NCI-H1092 (cell line): ENCODE measurements at places on chromosomes 13 and 19.

DNA sequence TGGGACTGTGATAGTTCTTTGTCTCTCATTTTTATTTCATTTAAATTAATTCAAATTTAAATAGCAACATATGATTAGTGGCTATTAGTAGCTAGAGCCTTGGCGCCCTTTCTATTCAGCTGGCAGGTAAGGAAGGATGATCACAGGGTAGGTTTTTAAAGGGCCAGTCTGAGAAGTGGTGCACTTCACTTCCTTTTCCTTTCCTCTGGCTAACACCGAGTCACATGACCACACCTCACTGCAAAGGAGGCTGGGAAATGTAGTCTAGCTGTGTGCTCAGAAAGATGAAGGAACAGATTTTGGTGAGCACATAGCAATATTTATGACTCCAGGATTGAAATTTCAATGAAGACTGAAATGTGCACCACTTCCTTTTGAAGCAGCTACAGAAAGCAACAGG is 128.7 kb downstream of the TSHZ3 start:
- DNase-seq: no peak

GRCh38 chr19:42655748-42656147 is 61.0 kb upstream of the CEACAM8 start:
- DNase-seq: no peak

DNA sequence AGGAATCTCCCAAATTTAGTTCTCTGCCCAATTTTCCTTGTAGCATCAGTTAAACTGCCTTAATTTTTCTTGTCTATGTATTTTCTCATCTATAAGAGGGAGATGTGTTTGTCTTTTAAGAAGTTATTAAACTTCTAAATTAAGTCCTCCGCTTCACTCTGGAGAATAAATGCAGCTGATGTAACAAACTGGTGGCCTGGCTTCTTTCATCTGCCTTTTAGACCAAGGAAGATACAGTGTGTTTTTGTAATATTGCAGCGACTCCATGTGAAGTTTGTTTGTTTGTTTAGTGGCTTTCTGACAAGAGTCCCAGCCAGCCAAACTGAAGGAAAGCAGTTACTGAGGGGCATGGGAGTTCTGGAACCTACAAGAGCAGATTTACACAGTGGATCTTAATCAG is 56.4 kb downstream of the KLF12 start:
- DNase-seq: no peak

GRCh38 chr19:19214892-19215291 is 3.1 kb downstream of the NCAN start:
- DNase-seq: no peak

DNA sequence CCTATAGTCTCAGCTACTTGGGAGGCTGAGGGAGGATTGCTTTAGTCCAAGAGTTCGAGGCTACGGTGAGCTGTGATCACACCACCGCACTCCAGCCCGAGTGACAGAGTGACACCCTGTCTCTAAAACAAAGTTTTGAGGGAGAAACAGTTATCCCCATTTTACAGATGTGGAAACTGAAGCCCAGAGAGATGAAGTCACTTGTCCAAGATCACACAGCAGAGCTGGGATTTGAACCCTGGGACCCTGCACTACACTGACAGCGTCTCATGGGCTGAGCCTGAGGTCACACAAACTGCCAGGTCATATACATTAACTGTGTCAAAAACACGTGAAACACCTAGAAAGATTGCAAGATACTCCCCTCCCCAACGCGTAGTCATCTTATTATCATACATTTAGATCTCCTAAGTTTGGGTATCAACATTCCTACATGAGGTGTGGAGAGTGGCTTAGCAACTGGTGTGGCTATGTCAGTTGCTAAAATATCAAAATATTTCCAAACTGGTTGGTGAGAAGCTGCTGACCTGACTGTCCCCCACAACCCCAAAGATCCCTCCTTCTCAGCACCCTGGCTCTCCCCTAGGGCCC is 8.2 kb downstream of the FCGBP start:
- DNase-seq: no peak

- no peak for DNase-seq
Observed at GRCh38 chr19:35545855-35546381, 492 bp downstream of the TMEM147 start.

GRCh38 chr13:52345048-52345447 is 60.9 kb downstream of the THSD1 start:
- DNase-seq: no peak

GRCh38 chr13:39129213-39129612 is 91.0 kb downstream of the NHLRC3 start:
- DNase-seq: no peak

DNA sequence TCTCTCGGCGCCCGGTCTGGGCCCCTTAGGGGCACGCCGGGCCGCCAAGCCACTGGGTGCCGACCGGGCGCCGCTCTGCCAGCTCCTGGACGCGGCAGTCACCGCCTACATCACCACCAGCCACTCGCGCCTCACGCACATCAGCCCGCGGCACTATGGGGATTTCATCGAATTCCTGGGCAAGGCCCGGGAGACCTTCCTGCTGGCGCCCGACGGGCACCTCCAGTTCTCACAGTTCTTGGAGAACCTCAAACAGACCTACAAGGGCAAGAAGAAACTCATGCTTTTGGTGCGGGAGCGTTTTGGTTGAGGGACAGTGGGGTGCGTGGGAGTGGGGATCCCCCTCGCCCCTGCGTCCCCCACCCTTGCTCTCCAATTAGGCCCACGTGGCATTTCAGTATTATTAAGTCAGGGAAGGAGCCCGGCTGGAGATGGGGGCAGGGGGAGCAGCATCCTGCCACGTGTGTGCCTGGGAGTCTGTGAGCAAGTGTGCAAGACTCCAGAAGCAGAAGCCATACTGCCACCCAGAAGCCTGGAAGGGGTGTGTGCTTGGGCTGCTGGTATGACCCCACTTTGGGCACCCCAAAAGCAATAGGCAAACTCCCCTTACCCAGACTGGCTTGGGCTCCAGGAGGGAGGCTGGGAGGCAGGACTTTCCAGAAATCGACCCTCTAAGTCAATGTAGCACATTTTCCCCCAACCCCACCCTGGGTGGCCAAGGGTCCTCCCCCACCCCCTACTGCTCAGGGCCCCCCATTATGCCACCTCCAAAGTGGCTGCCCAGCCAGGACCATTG is 35.7 kb downstream of the ZSWIM4 start:
- no peak for DNase-seq

DNA sequence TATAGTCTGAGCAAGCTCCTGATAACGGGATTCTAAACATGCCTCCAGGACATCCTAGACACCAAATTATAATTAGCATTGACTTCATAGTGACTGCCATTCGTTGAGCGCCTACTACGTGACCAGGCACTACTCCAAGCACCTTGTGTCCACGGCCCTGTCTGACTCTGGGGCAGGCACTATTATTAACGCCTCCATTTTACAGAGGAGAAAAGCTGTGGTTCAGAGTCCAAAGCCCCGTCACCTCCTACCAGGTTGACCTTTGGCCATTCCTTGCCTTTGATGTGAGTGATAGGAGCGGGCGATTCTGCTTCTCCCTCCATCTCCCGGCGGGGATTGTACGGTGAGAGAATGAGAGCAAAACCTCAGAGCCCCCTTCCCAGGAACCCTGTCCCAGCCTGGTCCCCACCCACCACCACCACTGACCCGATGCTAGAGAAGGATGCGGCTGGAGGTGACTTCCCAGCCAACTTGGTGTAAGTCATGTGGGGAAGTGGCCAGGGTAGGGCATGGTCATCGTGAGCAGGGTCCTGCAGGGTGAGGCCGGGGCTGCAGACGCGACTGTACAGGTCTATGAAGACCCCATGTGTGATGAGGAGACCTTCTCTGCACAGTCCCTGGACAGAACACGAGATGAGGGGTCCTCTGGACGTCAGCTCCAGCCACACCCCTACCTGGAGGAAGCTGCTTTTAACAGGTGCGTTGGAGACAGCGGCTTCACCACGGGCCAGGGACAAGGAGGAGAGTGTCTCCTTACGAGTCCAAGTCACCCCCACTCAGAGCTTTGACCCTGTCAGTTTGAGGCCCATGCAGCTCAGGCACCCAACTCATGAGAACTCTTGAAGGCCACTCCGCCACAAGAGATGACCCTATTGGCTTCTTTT is at the start of gene IGSF23:
Gene IGSF23, plus strand, starts transcription at position 269 of the 884 bp plus-strand sequence. Its CDS starts 83 bp downstream, at position 352.
- DNase-seq: no peak

GRCh38 chr13:110698689-110699088 is 7.2 kb downstream of the CARS2 start:
- no peak for DNase-seq

DNA sequence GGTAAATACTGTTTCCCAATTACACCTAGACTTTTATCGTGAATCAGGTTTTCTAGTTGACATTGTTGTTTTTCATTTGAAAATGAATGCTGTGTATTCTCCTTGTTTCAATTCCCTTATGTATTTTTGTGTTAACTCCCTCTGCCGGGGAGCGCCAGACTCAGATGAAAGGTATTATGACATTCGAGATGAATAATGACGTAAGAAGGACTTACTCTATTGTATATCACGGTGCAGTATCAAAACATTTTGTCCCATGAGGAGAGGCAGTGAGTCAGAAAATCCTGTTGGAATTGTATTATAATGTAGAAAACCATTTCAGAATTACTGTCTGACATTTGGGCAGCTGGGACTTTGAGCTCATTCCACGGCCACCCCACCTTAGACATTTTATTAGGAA is 61.6 kb downstream of the LRCH1 start:
- DNase-seq: no peak

- DNase-seq: peak; percentile 28
Observed at GRCh38 chr13:32426990-32427851, 709 bp downstream of the N4BP2L1 start.

GRCh38 chr13:36880961-36881360 is 39.1 kb downstream of the SMAD9 start:
- DNase-seq: no peak

- DNase-seq: no peak
Observed at GRCh38 chr13:35475960-35476943, at the start of gene MAB21L1. Gene MAB21L1 (minus strand): TSS chr13:35476689. CDS start chr13:35476138, 551 bp downstream.

DNA sequence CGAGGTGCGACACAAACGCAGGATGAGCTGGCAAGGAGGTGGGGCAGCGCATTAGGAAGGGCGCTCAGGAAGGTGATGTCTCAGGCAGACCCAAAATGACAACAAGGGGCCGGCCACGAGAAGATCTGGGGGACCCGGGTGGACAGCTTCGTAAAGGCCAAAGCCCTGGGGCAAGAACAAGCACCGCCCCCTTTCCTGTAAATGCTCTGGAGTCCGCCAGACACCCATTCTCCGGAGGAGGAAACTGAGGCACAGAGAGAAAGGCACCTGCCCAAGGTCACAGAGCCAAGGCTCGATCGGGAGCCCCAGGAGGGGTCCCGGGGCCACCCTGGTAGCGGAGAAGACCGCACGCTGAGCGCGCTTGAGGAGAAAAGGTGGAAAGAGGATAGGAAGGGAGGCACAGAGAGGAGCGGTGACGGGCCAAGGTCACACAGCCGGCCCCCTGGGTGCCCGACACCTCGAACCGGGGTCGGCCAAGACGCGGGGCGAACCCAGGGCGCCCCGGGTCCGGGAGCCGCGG is 571 bp downstream of the SAFB2 start:
- no peak for DNase-seq

DNA sequence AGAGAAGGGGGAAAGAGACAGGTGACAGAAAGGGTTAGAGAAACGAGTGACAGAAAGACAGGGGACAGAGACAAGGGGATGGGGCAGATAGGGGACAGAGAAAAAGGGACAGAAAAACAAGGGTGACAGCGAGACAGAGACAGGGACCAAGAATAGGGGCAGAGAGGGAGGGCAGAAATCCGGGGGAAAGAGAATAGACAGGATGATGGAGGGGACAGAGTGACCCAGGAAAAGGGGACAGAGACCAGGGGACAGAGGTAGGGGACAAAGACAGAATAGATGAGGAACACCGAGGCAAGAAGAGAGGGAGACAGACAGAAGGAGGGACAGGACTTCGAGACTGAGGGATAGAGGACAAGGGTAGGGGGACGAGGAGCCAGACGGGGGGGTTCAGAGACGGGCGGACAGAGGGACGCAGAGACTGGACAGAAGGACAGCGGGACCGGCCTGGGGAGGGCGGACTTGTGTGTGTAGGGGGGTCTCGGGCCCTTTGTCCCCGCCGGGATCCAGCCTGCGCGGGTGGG is 593 bp downstream of the CADM4 start:
- DNase-seq: no peak

DNA sequence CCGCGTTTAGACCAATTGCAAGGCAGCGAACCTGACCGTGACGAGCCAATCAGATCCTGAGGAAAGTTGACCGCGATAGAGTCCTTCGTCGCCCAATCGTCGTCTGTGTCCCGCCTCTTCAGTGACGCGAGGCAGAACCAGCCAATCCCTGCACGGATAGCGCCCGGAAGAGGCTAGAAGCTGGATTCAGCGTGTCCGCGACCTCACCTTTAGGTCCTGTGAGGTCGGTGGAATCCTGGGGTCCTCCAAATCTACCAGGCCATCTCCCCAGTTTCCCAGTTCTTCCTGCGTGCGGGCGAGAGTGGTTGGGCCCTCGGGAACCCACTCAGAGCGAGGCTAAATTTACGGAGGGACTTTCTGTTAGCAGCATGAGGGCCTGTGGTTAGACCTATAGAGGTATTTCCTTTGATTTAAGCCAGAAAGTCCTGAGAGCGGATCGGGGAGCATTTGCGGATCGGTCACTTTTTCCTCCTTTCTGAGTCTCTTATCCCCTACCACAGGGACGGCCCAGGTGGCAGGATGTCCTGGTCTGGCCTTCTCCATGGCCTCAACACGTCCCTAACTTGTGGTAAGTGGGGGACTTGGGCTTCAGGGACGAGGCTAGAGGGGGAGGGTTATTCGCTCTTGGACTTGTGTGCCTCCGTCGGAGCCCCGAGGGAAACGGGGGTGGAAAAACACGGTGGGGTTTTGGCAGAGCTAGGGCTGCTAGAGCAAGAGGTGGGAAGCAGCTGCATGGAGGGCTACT is at the start of gene MRPS12:
Gene MRPS12, plus strand, starts transcription at position 169 of the 745 bp plus-strand sequence. Its CDS starts 351 bp downstream, at position 520.
- DNase-seq: peak; percentile 97

DNA sequence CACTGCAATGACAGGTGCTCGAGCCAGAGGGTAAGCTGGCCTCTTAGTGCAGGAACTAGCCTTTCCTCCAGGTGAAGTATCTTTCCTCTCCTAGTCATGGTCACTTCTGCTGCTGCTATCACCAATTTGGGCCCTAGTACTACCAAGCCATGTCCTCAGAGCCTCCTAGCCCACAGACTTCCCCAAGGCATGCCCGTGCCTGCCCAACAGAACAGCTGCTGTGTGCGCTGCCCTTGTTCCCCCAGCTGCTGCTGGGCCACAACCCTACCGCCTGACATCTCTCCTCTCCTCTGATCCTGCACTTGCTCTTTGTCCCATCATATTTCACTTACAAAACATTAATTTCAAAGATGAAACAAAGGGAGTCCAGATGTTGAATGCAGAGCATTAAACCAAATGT is 168.5 kb upstream of the FREM2 start:
- no peak for DNase-seq

- DNase-seq: no peak
Observed at GRCh38 chr13:100394005-100394695, 194.4 kb downstream of the GGACT start.

- DNase-seq: no peak
Observed at GRCh38 chr19:570937-571565, 1.3 kb upstream of the BSG start.
